ENCODE measurements at places on chromosomes 6 and 20.

DNA sequence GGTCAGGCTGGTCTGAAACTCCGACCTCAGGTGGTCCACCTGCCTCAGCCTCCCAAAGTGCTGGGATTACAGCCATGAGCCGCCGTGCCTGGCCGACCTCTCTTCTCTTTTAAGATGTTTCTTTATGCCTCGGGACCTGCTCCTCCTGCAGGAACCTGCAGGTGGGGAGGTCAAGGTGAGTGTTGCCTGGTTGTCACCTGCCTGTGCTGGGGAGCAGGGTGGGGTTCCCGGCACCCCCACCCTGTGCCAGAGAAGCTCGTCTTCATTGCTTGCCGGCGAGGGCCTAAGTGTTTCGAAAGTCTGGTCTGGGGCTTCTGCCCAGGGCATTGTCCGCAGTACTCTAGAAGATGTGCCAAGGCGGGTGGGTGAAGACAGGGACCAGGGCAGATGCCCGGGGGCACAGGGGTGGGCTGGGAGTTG lies 36.0 kb downstream of the SYNJ2 start:
- no peak for DNase-seq

DNA sequence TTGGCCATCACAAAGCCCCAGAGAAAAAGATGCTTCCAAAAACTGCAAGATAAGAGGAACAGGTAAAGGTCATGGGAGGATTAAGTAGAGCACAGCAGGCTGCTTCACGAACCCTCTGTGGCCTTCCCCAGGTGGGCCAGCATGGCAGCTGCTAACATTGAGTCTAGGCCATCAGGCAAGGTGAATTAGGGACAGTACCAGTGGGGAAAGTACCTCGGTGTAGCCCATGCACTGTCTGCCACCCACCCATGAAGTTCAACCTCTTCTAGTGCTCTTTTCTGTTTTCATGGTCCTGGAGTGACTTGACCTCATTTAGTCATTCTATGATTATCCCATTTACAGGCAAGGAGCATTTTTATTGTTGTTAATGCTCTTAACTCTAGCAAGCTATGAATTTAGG lies 108.6 kb upstream of the DUSP22 start:
- DNase-seq, result no peak

- DNase-seq, result no peak
Measured at GRCh38 chr6:21214738-21215448, 378.7 kb upstream of the SOX4 start.

- DNase-seq, result no peak
Measured at GRCh38 chr6:150922137-150922536, 56.6 kb downstream of the MTHFD1L start.

DNA sequence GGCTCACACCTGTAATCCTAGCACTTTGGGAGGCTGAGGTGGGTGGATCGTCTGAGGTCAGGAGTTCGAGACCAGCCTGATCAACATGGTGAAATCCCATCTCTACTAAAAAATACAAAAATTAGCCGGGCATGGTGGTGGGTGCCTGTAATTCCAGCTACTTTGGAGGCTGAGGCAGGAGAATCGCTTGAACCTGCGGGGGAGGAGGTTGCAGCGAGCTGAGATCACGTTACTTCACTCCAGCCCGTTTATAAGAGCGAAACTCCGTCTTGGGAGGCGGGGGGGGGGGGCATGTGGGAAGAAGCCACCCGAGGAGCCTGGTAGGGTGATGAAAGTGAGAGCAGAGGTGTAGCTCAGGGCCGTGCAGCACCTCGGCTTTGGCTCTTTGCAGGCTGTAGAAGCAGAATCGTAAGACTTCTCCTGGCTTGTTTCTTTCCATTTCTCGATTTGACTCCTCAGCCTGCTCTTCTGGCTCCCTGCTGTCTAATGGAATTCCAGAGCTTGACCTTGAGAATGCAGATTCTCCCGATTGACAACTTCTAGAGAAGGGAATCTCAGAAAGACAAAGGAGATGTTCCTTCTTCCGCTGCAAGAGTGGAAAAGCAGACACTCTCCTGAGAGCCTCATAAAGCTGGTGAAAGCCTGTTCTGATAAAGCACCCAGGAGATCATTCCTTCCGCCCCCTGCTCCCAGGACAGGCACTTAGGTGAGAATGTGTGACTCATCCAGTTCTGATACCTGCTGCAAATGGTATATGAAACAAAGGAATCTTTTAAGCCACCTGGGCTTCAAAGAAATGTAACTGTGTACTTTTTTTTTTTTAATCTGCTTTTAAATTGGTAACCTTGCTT lies 26.0 kb upstream of the PPP1R16B start:
- DNase-seq, result no peak

- no peak for DNase-seq
Measured at GRCh38 chr6:18254793-18255192, 9.5 kb downstream of the DEK start.

GRCh38 chr6:115194981-115195638 lies 852.3 kb upstream of the HS3ST5 start:
- DNase-seq, result no peak

DNA sequence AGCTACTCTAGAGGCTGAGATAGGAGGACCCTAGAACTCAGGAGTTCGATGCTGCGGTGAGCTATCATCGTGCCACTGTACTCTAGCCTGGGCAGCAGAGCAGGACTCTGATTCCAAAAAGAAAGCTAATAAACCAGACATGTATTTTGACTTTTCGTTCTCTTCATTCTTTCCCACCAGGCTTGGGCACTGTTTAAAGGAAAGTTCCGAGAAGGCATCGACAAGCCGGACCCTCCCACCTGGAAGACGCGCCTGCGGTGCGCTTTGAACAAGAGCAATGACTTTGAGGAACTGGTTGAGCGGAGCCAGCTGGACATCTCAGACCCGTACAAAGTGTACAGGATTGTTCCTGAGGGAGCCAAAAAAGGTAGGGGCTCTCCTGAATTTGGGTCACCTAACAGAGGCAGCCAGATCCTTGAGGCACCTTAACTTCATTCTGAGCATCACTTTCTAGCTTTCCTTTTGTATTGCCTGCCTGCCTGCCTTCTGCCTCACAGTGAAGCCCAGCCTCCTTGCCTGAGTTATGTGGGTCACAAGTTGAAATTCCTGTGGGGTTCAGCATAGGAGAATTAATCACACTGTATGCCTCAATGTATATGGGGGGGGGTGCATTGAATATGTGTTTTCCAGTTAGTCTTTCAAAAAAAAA lies 3.2 kb downstream of the IRF4 start:
- no peak for DNase-seq

DNA sequence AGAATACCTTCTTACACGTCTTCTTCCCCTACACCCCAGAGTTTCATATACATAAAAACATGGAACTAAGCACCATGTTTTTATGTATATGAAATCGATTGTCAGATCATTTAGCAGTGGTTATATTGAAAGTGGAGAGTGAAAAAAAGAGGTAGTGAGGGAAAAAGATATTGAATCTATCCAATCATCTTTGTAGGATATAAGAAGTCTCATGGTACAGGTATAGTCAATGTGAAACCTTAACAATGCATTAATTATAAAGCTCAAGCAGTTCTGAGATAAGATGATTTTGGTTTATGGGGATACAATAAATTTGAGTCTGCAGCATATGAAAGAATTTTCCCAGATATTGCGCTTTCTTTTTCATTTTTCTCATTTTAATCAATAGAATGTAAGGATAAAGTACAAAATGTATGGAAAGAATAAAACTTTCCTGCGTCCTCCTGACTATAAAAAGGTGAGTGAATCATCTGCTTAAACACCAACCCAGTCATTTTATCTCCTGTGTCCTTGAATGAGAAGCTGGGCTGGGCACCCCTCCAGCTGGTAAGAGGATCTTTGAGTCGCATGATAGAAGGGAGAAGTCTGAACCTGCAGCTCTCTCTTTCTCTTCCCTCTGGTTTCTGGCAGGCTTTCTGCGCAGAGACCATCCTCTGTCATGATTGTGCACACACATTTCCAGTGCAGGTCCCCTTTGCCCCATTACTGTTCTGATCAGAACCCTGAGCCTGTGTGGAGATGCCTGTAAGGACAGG lies 28.1 kb upstream of the AKIRIN2 start:
- no peak for DNase-seq

- no peak for DNase-seq
Measured at GRCh38 chr6:151103266-151103665, 136.5 kb upstream of the AKAP12 start.

- DNase-seq, result no peak
Measured at GRCh38 chr20:21101932-21102575, 4.1 kb downstream of the LINC00237 start.

- DNase-seq, result no peak
Measured at GRCh38 chr6:5590187-5590586, 328.9 kb downstream of the FARS2 start.

DNA sequence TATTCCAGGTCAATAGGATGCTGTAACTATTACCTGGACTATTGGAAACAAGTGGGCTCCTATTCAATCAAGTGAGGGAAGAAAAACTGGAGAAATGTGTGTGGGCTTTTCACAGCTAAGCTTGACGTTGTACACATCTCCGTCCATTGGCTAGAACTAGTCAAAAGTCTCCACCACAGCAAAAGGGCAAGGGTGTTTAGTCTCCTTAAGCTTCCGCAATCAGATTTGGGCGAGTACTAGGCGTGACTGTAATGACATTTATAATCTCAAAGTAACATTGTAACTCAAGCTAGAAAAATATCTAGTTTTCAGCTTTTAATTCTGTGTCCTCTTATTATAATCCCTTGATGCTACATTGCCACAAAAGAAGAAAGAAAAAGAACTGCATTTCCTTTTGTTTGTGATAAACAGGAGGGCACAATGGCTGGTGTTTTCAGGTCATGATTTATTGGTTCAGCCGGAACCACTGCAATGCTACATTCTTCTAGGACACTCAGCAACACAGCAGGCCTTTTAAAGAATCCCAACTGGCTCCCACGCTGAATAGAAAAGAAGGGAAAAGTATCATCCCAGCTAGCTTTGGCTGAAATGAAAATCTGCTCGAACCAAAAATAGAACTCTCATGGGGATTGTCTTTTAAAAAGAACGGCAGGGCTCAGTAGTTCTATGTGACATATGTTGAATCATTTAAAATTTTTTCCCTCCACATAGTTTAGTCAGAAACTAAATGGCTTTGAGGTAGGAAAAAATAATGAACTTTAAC lies 387.7 kb downstream of the BTBD3 start:
- DNase-seq, result no peak

- no peak for DNase-seq
Measured at GRCh38 chr6:150894935-150895552, 29.5 kb downstream of the MTHFD1L start.

DNA sequence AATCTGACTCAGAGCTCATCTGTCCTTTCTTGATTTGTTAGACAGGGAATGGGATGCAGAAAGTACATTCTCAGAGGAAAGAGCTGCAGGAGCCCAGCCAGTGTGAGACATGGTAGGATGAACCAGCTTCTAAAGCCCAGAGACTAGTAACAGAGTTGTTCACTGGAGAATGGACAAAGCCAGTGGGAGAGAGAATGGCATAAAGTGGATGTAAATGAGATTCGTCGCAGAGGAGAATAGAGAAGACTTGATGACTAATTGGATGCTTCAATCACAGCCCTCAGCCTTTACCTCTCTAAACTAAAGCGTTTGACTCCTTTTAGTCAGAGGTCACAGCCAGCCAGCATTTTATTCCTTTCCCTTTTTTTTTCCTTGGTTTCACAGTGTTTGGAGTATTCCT lies 25.5 kb upstream of the L3MBTL3 start:
- no peak for DNase-seq

GRCh38 chr20:58988565-58988882 lies 7.5 kb downstream of the NELFCD start:
- no peak for DNase-seq

GRCh38 chr6:12084681-12085080 lies 72.6 kb downstream of the HIVEP1 start:
- DNase-seq, result no peak

DNA sequence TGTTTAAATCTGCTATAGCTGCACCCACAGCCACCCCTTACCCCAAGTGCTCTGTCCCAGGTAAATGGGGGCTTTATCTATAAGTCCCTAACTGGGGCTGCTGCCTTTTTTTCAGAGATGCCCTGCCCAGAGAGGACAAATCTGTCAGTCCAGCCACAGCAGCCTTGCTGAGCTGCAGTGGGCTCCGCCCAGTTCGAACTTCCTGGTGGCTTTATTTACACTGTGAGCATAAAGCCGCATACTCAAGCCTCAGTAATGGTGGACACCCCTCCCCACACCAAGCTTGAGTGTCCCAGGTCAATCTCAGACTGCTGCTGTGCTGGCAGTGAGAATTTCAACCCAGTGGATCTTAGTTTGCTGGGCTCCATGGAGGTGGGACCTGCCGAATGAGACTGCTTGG lies 505.2 kb downstream of the CBLN4 start:
- DNase-seq, result no peak

DNA sequence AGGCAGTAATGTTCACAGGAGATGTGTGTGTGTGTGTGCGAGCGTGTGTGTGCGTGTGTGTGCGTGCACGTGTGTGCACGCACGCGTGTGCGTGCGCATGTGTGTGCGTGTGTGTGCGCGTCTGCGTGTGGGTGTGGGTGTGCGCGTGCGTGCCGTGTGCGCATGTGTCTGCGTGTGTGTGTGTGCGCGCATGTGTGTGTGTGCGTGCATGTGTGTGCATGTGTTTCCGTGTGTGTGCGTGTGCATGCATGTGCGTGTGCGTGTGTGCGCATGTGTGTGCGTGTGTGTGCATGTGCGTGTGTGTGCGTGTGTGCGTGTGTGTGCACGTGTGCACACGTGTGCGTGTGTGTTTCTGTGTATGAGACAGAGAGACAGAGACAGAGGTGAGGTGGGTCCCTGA lies 136.0 kb upstream of the CST7 start:
- DNase-seq, result no peak

DNA sequence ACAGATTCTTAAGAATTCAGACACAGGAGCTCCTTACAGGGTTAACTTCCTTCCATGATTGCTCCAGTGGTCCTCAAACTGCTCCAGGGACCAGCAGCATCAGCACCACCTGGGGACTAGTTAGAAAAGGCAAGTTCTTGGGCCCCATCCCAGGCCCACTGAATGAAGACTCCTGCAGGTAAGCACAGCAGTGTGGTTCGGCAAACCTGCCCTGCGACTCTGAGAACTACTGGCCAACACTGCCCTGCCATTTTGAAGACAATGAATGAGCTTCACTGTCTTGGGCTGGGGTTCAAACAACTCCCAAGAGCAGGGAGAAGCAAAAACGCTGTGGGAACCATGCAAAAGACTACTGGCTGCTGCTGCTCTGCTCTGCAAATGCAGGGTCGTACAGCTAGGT lies 39.4 kb downstream of the SLC22A23 start:
- no peak for DNase-seq

DNA sequence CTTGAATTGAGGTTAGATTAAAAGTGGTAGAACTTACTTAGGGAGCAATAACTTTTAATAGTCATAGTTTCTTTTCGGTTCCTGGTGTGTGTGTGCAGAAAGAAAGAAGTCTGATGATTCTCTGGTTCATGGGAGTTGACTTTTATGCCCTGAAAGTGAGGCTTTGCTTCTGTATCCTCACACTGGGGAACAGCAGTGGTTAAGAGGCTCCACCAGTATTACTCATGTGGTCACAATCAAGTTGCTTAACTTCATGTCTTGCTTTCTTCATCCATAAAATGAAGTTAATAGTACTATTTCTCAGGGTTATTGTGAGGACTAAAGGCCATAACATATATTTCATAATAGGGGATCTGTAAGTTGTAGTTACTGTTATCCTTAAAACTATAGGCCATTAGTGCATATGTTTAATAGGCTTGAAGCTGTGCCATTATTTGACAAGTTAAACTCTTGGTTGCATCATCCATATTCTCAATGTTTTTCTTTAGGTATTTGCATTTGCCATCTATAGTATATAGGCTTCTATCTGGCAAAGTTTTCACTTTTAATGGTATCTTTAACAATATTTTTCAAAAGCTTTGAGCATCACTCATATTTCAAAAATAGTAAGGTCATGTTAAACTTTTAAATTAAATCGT lies 262.4 kb downstream of the PLCB1 start:
- no peak for DNase-seq

GRCh38 chr20:41048461-41049301 lies 20.1 kb downstream of the TOP1 start:
- DNase-seq, result no peak

All from HS-27A (cell line).